Uterus (tissue), 4 donors: ENCODE measurements at places on chromosomes 2 and 18. TPM values are rescaled to one million over a fixed set of nuclear protein-coding genes. Genes with fewer than 3 reads are reported as not detected.

- no peak for DNase-seq
- no peak overlapping the region for H3K27ac ChIP-seq
- H3K36me3 ChIP-seq = no peaks in the 10 kb centered on the region
- no peaks in the 10 kb centered on the region for H3K4me1 ChIP-seq
- no peaks in the 10 kb centered on the region for H3K27me3 ChIP-seq
Measured at GRCh38 chr18:72697706-72698105, 153.6 kb upstream of the CBLN2 start.

DNA sequence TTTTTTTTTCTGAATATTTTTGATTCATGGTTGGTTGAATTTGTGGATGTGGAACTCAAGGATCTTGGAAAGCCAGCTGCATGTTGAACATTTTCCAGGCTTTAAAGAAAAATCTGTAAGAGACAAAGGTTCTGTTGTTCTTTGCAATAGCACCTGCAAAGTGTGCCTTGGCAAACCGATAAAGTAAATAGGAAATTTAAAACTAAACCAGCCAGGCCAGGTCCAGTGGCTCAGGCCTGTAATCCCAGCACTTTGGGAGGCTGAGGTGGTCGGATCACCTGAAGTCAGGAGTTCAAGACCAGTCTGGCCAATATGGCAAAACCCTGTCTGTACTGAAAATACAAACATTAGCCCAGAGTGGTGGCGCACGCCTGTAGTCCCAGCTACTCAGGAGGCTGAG, 74.4 kb downstream of the RIF1 start:
- no peak overlapping the region for H3K27ac ChIP-seq
- DNase-seq = no peak
- H3K27me3 ChIP-seq = no peaks in the 10 kb centered on the region
- H3K4me1 ChIP-seq = no peaks in the 10 kb centered on the region
- H3K36me3 ChIP-seq = no peaks in the 10 kb centered on the region

GRCh38 chr2:191065785-191066184, 51.8 kb upstream of the STAT1 start:
- no peak overlapping the region for H3K4me3 ChIP-seq
- H3K27ac ChIP-seq = no peak overlapping the region
- no peaks in the 10 kb centered on the region for H3K27me3 ChIP-seq

DNA sequence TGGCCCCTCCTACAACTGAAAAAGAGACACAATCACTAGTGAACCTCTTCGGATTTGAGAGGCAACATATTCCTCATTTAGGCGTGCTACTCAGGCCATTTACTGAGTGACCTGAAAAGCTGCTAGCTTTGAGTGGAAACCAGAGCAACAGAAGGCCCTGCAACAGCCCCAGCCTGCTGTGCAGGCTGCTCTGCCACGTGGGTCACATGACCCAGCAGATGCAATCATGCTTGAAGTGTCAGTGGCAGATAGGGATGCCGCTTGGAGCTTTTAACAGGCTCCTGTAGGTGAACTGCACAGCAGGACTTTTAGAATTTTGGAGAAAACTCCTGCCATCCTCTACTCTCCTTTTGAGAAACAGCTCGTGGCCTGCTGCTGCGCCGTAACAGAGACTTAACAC, 578.6 kb upstream of the RAB6C start:
- H3K4me3 ChIP-seq = no peak overlapping the region
- no peaks in the 10 kb centered on the region for H3K4me1 ChIP-seq
- H3K27ac ChIP-seq = no peak overlapping the region

DNA sequence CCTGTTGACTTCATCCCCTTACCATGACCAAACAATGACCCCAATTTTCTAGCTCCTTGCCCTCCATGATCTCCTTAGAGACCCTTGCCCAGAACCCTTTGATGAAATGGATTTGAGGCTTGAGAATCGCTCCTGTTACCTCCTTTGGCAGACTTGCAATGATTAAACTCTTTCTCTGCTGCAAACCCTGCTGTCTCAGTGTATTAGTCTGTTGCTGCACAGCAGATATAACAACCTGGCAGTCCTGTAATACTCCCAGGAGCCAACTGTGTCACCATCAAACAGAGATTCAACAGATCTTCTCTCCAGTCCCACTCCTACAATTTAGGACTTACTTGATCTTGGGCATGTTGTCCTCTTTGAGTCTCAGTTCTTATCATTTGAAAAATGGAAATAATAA, 242.9 kb downstream of the HRH4 start:
- H3K27me3 ChIP-seq = no peaks in the 10 kb centered on the region
- H3K4me3 ChIP-seq = no peak overlapping the region
- DNase-seq = no peak
- H3K4me1 ChIP-seq = no peaks in the 10 kb centered on the region

MREG gene
- total RNA-seq = 5.0 TPM

VWC2L gene
- not detected for total RNA-seq

DNA sequence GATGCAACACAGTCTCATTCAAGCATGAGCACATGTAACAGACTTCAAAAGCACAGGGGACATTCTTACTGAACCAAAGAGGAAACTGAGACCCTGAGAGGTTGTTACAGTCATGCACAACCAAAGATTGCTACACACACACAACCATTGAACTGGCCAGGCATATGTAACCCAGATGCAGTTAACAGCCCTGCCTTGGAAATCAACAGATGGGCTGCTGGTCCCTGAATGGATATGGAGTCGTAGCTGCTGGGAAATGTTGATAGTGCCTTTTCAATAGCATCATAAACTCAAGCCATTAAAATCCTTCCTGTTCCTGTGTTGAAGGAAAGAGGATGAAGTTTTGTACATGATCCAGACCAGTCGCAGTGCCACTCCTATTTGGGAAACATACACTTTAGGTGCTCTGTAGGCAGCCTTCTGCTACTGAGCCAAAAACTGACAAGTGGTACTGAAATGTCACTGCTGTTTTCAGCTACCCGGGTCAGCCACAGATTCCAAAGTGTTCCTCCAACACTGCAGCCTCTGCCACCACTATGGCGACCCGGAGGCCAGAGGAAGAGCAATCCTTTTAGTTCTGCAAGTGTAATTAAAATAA, 143.9 kb downstream of the CCBE1 start:
- no peak for DNase-seq
- no peaks in the 10 kb centered on the region for H3K36me3 ChIP-seq
- no peaks in the 10 kb centered on the region for H3K27me3 ChIP-seq
- no peaks in the 10 kb centered on the region for H3K4me1 ChIP-seq
- no peak overlapping the region for H3K27ac ChIP-seq

DNA sequence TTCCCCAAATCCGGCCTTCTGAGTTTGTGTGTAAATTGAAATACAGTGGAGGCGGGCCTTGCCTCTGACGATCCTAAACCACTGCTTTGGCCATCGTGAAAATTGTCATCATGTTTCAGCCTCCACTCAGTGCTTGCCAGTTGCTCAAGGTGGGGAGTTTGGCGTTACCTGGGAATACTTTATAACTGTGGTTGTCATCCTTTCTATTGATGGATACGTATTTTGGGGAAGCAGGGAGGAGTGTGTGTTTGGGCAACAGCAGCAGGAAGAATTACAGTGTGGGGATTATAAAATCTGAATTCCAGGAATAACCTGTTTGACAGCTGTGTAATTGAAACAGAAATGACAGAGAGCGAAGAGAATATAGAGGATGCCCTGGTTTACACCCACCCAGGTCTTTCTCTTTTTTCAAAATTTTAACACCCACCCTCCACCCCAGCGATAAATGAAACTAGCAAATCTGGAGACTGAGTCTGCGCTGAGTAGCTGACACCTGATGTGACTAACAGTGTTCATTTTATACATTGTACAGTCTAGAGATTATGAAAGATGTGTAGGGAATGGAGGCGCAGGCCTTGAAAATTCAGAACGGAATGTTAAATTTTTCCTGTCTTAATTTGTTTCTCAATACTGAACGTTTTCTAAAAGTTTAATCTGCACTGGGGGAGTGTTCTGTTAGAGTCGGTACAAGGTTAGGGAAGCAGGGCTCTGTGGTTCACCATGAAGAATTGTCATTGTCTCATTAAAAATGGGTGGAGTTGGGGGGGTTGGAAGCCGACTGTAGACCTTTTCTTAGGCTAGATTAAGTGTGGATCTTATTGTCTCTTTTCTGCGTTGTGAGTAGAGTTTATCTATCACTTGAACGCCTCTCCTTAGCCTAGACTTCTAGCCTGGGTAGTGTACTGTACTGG, 1.6 kb downstream of the MAP4K4 start:
- H3K27ac ChIP-seq = peak overlapping the region; percentile 78
- H3K4me3 ChIP-seq = peak overlapping the region; percentile 39
- no peaks in the 10 kb centered on the region for H3K36me3 ChIP-seq
- peaks cover 10% of the 10 kb centered on the region for H3K4me1 ChIP-seq

RGPD4 gene
- not detected for total RNA-seq

GRCh38 chr2:202133200-202133908, 60.3 kb downstream of the KIAA2012 start:
- H3K36me3 ChIP-seq = no peaks in the 10 kb centered on the region
- H3K27me3 ChIP-seq = no peaks in the 10 kb centered on the region
- no peak overlapping the region for H3K27ac ChIP-seq
- H3K4me3 ChIP-seq = no peak overlapping the region

EIPR1 gene
- 0.59 TPM for total RNA-seq

DNA sequence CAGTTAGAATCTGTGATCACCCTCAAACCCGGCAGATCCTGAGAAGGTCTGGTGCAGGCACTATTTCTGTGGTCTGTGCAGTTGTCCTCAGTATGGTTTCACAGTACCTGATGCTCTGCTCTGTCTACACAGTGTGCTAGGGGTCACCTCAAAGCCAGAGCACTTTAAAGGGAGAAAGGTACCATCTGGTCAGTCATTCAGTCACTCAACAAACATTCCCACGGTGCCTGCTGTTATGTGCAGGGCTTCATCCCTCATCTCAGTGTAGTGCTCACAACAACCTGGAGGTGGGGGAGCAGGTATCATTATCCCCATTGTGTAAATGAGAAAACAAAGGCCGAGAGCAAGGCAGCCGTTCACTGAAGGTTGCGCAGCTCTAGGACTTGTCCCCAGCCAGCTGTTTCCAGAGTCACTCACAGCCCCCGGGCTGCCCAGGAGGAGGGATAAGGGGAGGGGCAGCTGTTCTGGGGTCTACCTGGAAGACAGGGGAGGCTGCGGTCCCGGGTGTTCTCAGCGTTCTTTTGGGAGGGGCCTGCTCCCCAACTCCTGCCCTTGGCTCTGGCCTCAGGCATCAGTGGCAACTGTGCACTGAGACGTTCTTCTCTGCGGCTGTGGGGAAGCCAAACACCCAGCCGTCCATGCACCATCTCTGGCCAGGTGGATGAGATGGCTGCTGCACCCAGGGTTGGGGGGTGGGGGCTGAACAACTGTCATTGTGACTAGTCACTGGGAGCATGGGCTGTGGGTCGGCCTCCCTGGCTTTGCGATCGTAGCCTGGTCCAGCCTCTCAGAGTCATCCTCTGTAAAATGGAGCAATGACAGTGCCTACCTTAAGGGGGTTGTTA, 9.2 kb downstream of the INHBB start:
- H3K36me3 ChIP-seq = no peaks in the 10 kb centered on the region
- H3K4me3 ChIP-seq = no peak overlapping the region
- no peaks in the 10 kb centered on the region for H3K27me3 ChIP-seq
- no peak overlapping the region for H3K27ac ChIP-seq
- H3K4me1 ChIP-seq = no peaks in the 10 kb centered on the region
- DNase-seq = no peak

DNA sequence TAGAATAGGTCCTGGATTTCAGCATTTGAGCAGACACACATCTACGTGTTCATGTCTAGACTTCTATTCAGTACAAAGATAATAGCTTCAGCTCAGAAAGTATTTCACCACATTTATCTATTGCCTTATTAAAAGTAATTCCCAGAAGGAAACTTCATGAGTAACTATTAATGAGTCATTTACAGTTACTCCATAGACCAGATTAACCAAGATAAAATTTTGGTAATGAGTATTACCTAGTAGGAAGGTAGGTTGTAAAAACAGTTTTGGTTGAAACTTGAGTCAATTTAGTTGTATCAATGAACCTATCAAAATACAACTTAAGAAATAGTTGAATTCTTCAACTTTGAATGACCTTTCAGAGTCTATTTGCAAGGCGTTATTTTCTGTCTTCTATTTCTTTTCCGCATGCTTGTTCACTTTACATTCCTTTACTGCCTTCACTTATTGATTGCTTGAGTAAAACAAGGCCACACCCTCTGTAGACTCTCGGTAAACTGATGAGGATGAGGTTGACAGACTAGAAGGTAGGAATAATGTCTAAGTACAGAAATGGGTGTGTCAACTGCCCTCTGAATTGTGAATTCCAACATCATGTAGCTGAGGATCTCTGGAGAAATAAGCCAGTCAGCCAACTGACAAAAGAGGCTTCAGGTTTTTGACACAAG, 1165.6 kb upstream of the ZEB2 start:
- H3K4me3 ChIP-seq = no peak overlapping the region
- no peaks in the 10 kb centered on the region for H3K36me3 ChIP-seq
- H3K27ac ChIP-seq = no peak overlapping the region
- no peak for DNase-seq
- H3K4me1 ChIP-seq = no peaks in the 10 kb centered on the region

- no peaks in the 10 kb centered on the region for H3K4me1 ChIP-seq
- H3K27me3 ChIP-seq = no peaks in the 10 kb centered on the region
- no peak overlapping the region for H3K27ac ChIP-seq
- no peaks in the 10 kb centered on the region for H3K36me3 ChIP-seq
- DNase-seq = no peak
Measured at GRCh38 chr2:194345347-194345746, 1311.7 kb upstream of the SLC39A10 start.

DNA sequence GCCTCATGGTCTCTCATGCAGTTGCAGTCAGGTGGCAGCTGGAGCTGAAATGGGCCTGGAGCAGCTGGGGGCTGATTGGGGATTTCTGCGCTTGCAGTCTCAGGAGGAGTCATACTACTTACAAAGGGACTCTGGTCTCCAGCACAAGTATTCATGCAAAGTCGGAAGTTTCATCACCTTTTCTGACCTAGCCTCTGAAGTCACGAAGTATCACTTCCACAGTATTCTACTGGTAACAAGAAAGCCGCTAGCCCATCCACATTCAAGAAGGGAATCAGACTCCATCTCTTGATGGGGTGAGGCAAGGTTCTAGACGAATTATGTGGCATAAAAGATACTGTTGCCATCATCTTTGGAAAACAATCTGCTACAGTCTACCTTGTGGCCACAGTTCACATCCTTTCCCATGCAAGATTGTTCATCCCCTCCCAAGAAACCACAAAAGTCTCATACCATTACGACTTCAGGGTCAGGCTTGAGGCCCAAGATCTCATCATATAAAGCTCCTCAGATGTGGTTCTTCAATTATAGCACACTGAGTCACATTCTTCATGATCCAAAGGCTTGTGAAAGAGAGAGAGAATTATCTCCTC, 95.3 kb downstream of the SMC6 start:
- no peak overlapping the region for H3K4me3 ChIP-seq
- H3K4me1 ChIP-seq = no peaks in the 10 kb centered on the region
- no peak for DNase-seq
- H3K27me3 ChIP-seq = no peaks in the 10 kb centered on the region
- H3K36me3 ChIP-seq = no peaks in the 10 kb centered on the region
- no peak overlapping the region for H3K27ac ChIP-seq
